Activated CD8-positive, alpha-beta memory T cell treated with anti-CD3 and anti-CD28 coated beads for 1 hour (primary cell): ENCODE measurements at places on chromosomes 3 and 15.

DNA sequence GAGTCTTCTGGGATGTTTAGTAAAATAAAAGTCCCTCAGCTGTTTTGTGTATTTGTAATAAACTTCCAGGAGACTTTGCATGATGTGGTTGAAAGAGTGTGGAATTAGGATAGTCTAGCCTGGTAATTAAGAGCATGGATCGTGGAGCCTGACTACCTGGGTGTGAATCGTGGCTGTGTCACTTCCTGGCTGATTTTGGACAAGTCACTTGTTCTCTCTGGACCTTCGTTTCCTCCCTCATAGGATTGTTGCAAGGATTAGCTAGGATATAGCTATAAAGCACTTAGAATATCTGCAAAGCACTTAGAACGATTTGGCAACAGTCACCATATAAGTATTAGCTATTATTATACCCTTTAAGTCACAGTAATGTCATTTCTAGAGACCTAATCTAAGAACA lies 40.2 kb downstream of the SLMAP start:
- no peak for DNase-seq

DNA sequence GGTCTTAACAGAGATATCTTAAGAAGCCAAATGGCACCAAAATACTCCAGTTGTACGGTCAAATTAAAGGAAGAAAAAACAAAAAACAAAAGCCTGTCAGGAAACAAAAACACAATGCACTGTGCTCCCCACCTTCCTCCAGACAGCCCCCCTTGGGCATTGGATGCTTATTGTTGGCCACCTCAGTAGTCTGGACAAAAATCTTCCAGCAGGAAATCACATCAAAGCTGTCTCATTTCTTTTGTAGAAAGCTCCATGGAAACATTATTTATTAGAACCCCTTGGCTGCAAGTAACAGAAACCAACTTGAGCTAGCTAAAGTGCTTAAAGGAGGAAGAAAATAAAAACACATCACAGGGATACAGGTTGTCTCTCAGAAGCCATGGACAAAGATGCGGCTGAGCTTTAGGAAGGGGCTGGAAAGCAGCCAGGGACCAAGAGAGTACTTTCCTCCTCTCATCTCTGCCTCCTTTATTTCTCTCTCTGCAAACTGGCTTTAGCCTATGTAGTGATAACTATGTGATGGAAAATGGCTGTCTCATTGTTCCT lies 651.5 kb upstream of the ADAMTS9 start:
- DNase-seq = no peak

DNA sequence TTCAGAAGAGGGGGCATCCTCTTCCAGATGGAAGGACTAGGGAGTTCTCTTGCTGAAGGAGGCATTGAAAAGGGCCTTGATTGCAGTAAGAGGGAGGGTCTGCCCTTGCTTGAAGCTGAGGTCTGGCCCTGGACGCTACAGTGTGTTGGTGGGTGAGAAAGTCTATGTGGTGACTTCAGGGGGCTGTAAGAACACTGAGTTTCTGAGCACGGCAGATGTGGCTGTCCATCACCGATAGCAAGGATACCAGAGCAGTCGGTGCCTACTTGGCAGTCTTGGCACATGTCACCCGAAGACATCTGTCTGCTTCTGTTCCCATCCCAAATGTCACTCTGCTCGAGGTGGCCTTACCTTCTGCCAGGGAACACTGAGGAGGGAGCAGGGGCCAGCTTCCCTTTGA lies 631.1 kb upstream of the CFAP20DC start:
- no peak for DNase-seq

DNA sequence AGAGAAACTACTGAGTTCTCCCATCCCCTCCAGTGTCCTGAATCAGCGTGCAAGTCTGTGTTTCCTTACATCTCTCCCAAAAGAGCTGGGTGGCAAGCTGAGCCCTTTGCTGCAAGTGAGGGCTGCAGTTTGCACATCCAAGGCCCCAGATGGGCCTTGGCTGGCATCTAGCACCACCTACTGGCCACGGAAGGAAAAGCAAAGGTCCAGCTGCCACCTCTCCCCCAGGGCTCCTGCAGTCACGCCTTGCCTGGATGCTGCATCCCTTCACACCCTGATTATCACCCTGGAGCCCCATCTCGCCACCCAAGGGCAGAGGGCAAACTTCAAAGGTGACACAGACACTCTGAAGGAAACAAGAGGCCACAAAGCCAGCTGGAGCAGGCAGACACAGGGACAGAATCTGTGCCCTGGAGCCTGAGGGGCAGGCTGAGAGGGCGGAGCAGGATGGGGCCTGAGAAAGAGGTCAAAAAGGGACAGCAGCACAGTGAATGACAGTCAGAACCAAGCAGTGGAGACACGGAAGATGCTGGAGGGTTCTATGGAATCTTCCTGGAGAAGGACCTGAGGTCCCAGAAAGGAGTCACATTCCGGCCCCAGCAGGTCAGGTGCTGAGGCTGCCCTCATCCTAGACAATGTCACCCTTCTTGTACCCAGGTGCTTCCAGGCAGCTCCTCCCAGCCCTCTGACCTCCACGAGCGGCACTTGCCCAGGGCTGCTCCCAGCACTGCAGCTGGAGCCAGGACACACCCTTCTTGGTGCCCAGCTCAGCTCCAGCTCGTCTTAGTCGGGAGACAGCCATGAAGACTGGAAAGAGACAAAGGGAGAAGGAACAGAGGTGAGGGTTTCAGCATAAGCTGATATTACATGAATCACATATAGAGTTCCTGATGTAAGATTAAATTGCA lies 18.3 kb upstream of the NTRK3 start:
- DNase-seq = no peak

- no peak for DNase-seq
These were observed 26.5 kb downstream of the EIF2AK4 start for GRCh38 chr15:39960411-39960810.

- no peak for DNase-seq
These were observed 336.5 kb upstream of the TGFBR2 start for GRCh38 chr3:30269751-30270445.

DNA sequence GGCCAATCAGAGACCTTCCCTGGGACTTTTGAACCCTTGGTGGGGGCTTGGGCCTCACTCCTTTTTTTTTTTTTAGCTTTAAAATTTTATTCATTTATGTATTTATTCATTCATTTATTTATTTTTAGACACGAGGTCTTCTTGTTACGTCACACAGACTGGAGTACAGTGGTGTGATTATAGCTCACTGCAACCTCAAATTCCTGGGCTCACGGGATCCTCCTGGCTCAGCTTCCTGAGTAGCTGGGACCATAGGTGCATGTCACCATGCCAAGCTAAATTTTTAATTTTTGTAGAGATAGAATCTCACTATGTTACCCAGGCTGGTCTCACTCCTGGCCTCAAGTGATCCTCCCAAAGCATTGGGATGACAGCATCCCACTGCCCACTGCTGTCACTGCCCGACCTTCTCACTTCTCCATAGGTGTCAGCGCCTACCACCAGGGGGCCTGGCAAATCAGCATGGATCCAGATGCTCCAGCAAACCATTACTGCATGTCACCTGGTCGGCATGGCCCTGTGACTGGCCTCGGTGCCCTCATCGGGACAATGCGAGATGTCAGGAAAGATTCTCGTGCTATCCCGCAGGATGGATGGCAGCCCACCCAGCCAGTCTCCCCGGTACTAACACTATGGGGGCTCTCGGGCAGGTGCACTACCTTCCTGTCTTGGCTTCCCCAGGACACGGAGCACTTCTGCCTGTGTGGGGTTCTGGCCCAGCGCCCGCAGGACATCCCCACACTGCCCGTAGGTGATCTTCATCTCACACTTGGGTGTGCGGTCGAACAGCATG lies 3.0 kb downstream of the MYL3 start:
- DNase-seq = no peak
